ENCODE measurements at places on chromosomes 5 and 9.

- DNase-seq = no peak
These were observed 128.3 kb upstream of the MAN2A1 start for GRCh38 chr5:109561447-109561846.

DNA sequence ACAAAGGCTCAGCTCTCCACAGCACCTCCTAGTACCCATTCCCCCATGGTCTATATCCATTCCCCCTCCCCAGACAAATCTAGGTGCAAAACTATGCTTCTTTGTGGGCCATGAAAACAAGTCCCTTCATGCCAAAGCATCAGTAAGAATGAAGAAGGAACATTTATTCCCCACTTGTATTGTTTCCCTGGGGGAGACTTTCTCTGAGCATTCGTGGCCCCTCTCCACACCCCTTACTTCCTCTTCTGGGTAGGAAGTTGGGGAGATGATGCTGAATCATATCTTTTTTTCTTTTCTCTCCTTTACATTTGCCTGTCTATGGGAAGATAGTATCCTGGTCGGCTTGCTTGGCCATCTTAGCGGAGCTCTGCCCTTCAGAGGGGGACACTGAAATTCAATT, 246.8 kb downstream of the NSG2 start:
- DNase-seq = no peak

GRCh38 chr9:36136894-36137391, 410 bp downstream of the GLIPR2 start:
- DNase-seq = peak; percentile 8

GRCh38 chr9:136651860-136652259, 10.9 kb upstream of the EGFL7 start:
- no peak for DNase-seq

GRCh38 chr5:146890066-146890465, 11.5 kb upstream of the PPP2R2B start:
- DNase-seq = no peak

GRCh38 chr5:65651144-65651543, 26.3 kb downstream of the SHLD3 start:
- DNase-seq = no peak

DNA sequence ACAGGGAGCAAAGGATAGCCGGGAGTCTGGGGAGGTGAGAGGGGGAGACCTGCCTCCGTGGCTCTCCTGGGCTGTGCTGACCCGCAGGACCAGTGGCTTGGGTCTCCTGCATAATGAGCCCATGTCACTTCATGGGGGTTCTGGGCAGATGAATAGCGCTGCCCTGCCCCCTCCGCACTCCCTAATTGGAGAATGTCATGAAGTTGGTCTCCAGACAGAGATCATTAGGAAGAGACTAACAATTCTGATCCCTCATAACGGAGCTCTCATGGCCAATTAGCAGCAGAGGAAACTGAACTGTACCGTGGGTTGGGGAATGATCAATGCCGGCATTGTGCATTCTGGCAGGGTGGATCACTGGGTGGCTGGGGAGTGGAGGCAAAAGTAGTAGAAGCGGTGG, 186.1 kb downstream of the FSTL4 start:
- no peak for DNase-seq
